ENCODE measurements at places on chromosomes 12 and 14.

- DNase-seq, result peak; percentile 67
Measured at GRCh38 chr14:52069307-52070050, 620 bp upstream of the NID2 start.

DNA sequence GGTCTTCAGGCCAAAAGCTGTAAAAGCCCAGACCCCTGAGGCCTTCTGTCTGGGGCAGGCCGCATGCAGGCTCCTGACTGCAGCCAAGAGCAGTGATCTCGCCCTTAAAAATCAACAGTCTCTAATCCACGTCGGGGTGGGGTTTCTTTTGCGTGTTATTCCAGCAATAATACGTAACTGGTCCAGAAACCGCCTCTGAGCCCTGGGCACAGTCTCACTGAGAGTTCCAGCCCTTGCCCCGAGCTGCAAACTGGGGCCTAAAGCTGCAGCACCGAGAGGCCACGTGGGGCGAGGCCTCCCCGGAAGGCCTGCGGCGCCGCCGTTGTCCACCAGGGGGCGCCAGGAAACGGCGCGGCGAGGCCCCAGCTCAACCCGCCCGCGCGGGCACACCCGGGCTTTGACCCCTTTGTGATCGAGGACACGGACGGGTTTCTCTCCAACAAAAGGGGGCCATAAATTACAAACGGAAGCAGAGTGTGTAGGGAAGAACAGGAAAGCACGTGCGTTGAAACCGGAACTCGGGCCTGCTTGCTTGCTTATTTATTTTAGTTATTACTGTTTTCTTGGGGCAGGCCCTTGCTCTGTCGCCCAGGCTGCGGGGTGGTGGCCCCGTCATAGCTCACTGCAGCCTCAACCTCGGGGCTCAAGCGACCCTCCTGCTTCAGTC is 87.2 kb downstream of the NINJ2 start:
- peak; percentile 84 for DNase-seq

GRCh38 chr12:100077367-100077766 is 65.3 kb downstream of the BLTP3B start:
- peak; percentile 5 for DNase-seq

GRCh38 chr12:64059685-64060084 is 162.4 kb downstream of the KICS2 start:
- no peak for DNase-seq

DNA sequence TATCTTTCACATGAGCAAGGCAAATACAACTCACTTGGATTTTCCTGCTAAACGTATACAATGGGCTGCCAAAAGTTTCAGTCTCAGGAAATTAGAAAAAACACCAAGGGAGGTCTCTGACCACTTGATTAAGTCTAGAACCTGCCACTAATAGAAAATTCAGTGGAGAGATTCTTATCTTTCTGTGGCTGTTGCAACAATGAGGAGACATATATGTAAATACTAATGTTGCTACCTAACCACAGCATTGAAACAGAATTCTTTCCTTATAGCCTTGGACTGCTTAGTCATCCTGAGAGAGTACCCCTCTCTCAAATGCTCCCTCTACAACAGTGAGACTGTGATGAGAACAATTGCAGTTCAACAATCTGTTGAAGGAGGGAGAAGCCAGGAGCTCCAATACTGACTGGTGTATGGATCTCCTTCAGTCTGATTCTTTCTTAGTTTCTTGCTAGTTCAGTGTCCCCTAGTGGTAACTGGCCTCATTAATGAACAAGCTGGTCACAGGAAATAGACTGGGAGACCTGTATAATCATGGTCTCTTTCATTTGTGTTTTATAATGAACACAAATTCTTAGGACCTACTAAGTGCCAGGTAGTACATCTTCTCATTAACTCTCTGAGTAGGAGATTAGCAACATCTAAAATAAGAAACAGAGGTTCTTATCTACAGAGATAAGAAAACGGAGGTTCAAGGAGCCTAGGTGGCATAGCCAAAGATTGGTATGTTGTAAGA is 164.5 kb downstream of the SLC38A4 start:
- DNase-seq, result peak; percentile 83

- DNase-seq, result no peak
Measured at GRCh38 chr12:109014984-109015765, 5.7 kb downstream of the SVOP start.

DNA sequence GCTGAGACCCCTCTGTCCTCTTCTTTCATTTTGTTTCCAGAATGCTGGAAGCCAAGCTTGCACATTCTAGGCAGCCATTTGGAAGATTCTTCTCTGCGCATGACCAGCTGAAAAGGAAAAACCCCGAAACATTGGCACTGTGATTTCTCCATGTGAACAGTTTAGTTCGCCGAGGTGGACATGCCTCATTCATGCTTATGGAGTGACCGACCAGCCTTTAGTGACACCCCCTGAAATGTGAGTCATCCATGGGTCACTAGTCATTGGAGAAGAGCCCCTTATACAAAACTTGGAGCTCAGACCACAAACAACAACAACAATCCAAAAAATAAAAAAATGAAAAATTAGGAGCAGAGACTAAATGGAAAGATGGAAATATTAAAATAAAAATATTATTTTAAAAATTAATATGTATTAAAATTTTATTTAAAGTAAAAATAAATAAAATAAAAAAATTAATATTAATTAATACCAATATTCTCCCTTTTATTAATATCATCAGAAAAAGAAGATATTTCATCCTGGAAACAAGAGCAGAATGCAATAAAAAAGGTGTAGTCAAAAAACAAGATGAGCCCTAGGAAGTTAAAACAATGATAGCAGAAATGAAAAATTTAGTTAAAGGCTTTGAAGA is 9.5 kb upstream of the KRT7 start:
- DNase-seq, result no peak

DNA sequence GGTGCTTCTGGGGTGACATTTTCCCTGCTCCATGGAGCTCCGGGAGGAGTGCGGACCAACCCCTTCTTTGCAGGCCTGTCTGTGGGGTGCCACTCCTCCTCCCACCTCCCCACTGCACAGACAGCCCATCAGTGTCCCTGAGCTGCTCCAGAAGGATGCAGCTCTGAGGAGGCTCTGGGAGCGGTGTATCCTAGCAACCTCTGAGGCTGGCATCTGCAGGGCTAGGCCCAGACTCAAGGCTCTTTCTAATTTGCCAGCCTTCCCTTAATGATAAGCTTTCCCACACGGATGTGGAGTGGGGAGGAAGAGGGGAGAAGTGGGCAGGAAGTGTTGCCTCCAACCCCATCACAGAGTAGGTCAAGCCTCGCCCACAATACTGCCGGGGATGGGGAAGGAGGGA is 59.7 kb downstream of the CALM1 start:
- DNase-seq, result no peak

DNA sequence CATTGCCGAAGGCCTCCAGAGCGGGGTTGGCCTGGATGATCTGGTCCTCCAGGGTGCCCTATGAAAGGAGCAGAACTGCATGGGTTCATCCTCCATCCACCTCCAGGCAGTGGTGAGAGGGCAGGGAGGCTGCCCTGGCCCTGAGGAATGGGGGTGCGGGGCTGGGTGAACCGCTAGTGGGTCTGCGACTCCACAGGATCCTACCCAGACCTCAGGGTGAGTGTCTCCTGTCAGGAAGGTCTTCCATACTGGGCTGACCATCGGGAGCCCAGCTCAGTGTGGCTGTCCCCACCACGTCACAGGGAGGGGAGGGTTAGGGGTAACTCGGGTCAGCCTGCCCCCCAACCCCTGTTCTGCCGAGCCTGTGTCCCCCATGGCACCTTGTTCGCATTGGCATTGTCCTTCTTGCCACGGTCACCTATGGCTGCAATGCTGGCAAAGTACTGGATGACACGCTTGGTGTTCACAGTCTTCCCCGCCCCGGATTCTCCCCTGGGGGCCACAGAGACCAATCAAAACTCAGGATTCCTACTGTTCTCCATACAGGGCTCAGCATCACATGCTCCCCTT is 3.7 kb downstream of the MYH6 start:
- DNase-seq, result no peak

DNA sequence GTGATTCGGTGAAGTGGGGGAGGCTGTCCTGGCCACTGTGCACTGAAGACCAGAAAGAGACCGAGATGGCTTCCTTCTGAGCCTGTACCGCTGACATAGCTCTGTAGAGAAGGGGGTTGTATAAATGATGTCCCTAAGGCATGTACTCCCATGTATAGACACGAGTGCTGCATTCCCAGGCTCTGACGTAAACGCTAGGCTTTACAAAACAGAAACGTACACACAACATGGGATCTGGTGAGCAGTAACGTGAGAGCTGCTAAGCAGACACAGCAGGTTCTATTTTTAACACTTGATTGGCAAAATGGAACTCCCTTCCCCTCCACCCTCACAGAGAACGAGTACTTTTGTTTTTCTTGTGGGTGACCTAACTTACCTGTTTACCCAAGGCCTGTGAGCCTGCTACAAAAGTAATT is 35.9 kb downstream of the ACADS start:
- no peak for DNase-seq

- no peak for DNase-seq
Measured at GRCh38 chr14:58829594-58829993, 191.8 kb downstream of the DACT1 start.

- DNase-seq, result no peak
Measured at GRCh38 chr14:57199921-57200320, 68.8 kb downstream of the EXOC5 start.

DNA sequence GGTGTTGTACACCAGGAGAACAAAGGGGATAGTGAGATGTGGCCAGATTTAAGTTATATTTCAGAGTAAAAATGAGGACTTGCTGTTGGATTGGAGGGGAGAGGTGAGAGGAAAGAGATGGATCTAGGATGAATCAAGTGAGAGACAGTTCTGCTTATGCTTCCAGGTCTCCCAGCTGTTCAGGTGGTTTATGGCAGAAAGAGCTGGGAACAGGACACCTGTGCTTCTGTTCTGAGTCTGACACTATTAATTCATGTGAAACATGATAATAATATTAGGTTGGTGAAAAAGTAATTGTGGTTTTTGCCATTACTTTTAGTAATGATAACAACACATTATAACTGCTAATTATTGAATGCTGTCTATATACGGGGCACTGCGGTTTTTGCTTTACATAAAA is 55.7 kb downstream of the SLC15A5 start:
- DNase-seq, result no peak

GRCh38 chr12:124368421-124369032 is 73.6 kb downstream of the RFLNA start:
- no peak for DNase-seq

DNA sequence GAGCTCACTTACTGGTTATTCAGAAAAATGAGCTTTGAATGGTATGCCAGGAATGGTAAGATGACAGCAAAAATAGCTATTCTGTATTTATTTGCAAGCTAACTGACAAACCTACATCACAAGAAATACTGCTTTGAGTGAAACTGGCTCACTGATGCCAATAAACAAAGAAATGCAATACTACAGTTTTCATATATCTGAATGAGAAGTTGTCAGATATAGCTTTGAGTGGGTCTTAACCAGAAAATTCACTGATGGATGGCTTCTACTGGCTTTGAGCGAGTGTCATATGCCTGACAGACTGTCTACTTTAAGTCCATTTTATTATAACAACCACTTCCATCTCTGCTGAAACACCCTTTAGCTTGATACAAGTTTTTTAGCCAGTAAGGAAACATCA is 330.1 kb downstream of the NELL2 start:
- no peak for DNase-seq

DNA sequence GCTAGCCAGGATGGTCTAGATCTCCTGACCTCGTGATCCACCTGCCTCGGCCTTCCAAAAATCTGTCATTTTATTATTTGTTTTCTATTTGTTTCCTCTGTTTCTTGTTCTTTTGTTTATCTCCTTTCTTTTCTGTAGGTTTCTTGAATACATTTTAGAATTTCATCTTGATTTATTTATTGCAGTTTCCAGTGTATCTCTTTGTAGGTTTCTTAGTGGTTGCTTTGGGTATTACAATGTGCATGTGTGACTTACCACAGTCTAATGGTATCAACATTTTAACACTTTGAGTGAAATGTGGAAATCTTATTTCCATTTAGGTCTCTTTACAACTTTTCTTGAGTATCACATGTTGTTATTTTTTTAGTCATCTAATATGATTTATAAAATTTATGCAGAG is 29.9 kb upstream of the MUCL1 start:
- DNase-seq, result no peak

GRCh38 chr12:65875640-65876071 is 51.4 kb downstream of the HMGA2 start:
- no peak for DNase-seq

DNA sequence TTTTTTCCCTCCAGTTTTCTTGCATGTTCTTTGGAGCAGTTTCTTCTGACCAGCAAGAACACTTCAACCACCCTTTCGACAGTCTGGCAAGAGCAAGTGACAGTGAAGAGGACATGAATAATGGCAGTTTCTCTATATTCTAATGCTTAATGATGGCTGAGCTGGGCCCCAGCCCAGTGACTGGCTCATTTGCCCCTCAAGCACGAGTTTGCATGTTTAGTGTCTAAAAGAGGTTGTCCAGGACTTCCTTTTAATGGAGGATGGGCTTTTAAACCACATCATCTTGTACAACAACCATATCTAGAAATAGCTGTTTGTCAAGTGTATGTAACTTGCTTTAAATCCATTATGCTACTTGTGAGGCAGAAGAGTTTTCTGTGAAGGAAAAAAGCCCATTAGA is 28.4 kb downstream of the RAD9B start:
- DNase-seq, result no peak

DNA sequence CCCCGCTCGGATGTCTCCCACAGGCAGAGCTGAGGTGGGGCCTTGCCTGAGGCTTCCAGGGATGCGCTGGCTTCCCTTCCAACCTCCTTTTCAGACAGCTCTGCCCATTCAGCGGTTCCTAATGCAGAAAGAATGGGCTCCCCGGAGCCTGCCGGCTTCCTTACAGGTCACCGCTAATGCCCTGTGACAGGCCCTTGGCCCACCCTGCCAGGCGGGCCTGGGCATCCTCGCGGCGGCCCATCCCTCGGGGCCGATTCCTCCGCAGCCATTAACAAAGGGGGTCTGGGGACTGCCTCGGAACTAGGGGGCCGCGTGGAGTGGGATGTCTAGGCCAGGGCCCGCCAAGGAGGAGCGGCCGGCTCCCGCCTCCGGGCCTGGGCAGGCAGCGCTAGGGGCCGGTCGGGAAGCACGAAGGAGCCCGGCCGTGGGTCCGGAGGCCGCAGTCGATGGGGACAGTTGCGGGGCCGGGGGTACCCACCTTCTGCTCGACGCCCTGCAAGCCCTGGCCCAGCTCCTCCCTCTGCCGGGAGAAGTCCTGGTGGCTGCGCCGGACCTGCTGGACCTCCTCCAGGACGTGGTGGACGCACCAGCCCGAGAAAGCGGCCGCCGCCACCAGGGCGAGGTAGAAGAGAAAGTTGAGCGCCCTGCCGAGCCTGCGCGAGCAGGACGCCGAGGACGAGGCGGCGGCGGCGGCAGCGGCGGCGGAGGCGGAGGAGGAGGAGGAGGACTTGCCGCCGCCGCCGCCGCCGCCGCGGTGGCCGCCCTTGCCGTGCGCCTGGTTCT is 738 bp downstream of the CKAP4 start:
- DNase-seq, result peak; percentile 57

All from SJCRH30 (cell line).